ENCODE measurements at places on chromosomes 5 and 9.

GRCh38 chr9:87535817-87536539 is 38.3 kb downstream of the DAPK1 start:
- no peak for DNase-seq

- no peak for DNase-seq
Observed at GRCh38 chr5:16901021-16901644, 35.0 kb downstream of the MYO10 start.

DNA sequence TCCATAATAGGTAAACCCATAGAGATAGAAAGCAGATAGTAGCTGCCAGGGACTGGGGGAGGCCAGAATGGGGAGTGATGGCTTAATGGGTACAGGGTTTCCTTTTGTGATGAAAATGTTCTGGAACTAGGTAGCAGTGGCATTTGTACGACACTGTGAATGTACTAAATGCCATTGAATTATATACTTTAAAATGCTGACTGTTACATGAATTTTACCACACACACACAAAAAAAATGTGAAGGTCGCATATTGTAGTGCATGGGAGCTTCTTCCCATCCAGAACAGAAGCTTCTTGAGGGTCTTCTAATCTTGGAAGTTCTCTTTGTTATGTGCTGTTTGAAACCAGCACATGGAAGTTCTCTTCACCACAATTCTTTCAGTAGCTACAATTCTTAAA is 19.9 kb upstream of the ANP32B start:
- no peak for DNase-seq

DNA sequence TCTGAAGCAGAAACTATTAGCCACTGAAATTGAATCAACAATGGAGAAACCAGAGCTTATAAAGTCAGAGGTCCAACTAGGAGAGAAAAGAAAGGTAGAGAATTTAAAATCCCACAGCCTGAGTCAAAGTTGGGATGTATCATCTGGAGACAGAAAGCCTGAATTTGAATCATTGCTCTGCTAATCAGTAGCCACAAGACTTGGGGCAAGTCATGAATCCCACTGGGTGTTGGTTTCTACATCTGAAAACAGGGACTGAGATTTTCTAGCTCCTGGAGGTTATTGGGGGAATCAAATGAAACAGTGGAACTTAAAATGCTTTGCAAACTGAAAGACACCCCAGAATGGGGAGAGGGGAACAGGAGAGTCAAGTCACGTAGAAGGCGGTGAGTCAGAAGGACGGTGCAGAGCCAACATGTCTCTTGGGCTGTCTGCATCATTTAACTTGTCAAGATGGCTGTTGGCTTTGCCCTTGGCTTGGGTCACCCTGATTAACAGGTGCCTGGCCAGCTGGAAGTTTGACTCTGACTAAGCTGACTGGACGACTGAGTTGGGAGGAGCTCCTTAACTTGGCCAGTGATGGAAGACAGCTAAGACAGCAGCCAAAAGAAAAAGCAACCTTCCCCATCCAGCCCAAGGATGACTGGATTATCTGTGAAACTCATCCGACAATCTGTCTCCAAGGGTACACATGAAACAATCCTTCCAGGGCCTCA is 60.6 kb upstream of the ADRA1B start:
- DNase-seq, result no peak

- no peak for DNase-seq
Observed at GRCh38 chr9:26458054-26458453, 434.5 kb downstream of the CAAP1 start.

- no peak for DNase-seq
Observed at GRCh38 chr5:178301641-178302040, 69.0 kb upstream of the PHYKPL start.

DNA sequence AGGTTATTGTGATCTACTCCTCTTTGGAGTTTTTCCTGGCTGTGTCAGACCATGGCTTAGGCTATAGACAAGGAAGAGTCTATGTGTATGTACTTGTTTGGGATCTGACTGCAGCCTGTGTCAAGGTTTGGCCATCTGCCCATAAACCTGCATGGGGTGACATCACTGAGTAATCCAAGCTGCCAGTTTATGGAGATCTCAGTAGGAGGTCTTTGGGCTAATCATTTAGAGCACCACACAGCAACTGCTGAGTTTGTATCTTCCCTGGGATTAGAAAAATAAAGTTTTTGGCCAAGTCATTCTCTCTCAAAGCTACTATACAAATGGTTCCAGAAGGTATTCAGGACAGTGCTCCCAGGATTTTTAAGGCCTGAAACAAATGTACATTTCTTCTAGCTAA is 65.5 kb upstream of the HSPB3 start:
- DNase-seq, result peak; percentile 78

GRCh38 chr9:127411122-127411521 is 13.1 kb upstream of the ZNF79 start:
- DNase-seq, result no peak

GRCh38 chr5:16464664-16465543 is 696 bp downstream of the ZNF622 start:
- DNase-seq, result no peak

- no peak for DNase-seq
Observed at GRCh38 chr9:34553511-34554021, 30.8 kb upstream of the ENHO start.

- peak; percentile 68 for DNase-seq
Observed at GRCh38 chr5:143229896-143230675, 173.4 kb downstream of the NR3C1 start.

GRCh38 chr5:55620009-55620765 is 85.4 kb upstream of the PLPP1 start:
- DNase-seq, result no peak

DNA sequence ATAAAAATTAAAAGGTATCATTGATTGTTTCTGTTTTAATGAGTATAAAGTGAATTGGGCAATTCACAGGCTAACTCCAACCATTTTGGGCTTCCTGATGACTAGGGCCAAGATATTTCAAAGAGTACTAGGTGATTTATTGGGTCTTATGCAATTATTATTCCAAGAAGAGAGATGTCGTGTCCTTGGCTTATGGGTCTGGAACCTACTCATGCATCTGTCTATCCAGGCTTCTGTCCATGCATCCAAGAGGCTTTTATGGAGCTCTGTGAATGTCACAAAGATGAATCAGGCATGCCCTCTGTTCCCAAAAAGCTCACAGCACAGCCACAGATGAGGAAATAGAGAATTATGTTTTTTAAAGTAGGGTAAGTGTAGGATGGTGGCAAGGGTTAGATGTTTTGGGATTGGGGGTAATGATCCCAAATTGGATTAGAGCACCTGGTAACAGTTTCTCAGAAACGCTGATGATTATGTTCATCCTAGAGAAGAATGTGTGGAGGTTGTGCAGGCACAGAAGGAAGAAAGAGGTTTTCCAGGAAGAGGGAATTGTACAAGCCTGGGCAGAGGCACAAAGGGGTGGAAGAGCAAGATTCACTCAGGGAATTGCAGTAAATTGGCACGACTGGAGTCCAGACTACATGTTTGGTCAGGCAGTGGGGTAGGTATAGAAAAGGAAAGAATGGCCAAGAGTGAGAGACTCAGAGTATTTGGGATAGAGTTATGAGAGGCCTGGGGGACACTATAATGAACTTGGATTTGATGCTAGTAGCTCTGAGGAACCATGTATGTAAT is 83.0 kb upstream of the TNC start:
- no peak for DNase-seq

GRCh38 chr9:104256696-104257062 is 162.6 kb downstream of the SMC2 start:
- no peak for DNase-seq

- no peak for DNase-seq
Observed at GRCh38 chr5:133890776-133891280, 77.6 kb downstream of the C5orf15 start.

- DNase-seq, result no peak
Observed at GRCh38 chr9:105373723-105374122, 74.1 kb upstream of the FSD1L start.

DNA sequence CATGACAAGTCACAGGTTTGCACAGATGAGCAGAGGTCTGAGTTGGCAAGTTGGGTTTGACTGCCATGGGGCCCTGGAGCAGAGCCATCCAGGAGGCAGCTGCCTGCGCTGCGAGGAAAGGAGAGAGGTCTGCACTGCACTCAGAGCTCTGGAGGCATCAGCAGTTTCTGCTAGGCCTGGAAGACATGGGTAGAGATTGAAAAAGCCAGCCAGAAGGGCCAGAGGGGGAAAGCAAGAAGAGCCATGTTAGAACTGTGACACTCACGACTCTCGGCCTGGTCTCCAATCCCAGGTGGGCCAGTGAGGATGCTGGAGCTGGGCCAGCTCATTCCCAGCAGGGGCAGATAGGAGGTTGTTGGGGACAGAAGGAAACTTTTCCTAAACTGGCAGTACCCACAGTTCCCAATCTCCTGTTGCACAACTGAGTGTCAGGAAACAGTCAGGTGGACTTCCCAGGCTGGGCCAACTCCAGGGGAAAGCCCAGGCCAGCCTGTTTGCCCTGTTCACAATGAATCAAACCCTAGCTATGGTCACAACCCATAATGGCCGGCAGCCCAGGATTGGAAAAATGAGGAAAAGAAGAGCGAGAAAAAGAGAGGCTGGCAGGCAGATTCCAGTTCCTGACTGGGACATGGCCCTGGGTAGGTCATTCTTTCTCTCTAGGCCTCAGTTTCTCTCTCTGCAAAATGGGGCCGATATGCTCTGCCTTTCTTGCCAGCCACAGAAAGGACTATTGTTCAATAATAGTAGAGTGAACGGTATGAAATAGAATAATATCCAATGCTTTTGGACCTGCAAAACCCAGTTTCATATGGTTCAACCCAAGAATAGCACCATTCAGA is 7.8 kb upstream of the ORM1 start:
- no peak for DNase-seq

- DNase-seq, result no peak
Observed at GRCh38 chr9:18480662-18481093, 6.7 kb downstream of the ADAMTSL1 start.

DNA sequence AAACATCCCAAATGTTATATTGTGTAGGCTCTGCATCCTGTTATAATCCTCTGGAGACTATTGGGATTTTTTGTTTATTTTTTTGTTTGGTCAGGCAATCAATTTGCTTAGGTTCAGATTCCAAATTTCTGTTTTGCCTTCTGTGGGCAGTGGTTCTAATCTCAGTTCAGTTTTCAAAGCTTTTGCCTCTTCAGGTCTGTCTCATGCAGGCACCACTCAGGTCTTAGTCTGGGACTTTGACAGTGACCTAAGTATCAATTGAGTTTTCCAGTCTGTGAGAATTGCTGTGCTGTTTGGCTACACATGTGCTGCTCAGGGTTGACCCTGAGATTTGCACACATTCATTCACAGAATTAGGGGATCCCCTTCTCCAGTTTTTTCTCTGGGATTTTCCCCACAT is 14.1 kb downstream of the SNX2 start:
- DNase-seq, result no peak

DNA sequence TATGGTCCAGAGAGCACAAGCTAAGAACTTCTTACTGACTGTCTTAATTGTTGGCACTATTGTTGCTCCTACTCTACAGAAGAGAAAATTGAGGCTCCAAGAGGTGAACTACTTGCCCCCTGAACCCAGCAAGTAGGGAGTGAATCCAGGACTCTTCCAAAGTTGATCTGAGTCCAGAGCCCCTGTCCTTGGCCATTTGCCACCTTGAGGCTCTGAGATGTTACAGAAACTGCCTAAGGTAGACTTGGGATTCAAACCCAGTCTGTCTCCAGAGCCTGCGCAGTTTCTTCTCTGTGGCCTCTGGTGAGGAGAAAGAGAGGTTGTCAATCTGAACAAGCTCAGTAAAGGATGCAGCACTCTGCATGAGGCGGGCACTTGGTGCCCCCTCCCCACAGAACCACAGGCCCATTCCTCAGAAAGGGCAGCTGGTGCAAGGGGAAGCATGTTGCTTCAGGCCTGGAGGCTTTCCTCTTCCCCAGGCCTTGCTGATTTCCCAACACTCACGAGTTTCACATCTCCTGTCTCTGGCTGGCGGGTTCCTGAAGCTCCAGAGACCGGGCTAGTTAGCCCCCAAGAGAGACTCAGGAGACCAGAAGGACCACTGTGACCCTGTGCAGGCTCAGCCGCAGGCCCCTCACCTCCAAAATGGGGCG is 2.9 kb upstream of the LCP2 start:
- DNase-seq, result no peak

- no peak for DNase-seq
Observed at GRCh38 chr9:78295731-78296130, 1.2 kb upstream of the PSAT1 start.

- DNase-seq, result no peak
Observed at GRCh38 chr9:91033797-91034196, 232.2 kb downstream of the SYK start.

- DNase-seq, result no peak
Observed at GRCh38 chr5:137022725-137023124, 476.4 kb downstream of the SPOCK1 start.

DNA sequence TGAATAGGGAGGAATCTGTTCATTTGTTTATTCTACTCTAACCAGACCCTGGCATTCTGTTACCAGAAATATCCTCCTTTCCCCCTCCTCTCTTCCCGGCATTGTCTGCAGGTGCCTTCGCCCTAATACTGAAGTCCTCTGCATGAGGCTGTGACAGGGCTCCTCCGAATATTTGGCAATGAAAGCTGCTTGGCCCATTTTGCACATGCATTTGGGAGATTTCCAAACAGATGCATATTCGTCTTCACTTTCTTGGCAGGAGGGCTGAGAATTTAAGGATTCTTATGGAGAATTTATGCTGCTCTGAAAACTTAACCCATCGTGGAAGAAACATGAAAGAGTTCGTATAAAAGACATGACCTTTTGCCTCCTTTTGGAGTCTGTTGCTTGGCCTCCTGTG is 484.0 kb downstream of the ZNF608 start:
- DNase-seq, result peak; percentile 90

DNA sequence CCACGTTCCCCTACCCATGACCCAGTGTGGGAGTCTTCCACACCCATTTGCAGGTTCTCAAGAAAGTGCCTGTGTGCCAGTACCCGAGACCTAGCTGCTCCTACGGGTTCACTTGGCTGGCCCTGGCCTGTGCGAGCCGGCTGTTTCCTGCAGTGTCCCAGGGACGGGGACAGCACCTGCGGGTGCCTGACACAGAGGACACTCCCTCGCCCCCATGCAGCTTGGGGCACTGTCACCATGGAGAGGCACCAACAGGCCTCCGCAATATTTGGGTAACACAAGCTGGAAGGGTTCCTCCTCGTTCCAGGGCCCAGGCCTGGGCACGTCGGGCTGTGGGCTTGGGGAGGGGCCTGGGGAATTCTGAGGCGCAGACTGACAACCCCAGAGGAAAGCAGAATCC is 41.4 kb downstream of the DUSP1 start:
- DNase-seq, result no peak

DNA sequence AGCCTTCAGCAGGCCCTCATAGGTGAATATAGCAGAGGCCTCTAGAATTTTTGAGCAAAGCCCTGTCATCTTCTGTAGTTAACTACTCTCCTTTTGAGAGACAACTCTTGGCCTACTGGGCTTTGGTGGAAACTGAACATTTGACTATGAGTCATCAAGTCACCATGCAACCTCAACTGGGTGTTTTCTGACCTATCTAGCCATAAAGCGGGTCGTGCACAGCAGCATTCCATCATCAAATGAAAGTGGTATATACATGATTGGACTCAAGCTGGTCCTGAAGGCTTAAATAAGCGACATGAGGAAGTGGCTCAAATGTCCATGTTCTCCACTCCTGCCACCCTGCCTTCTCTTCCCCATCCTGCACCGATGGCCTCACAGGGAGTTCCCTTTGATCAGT is 1115.5 kb downstream of the TAF11L14 start:
- no peak for DNase-seq

Data from skin of body (tissue), 3 donors.